ENCODE measurements at places on chromosomes 1 and 21.

GRCh38 chr21:46081022-46081861, 16.7 kb upstream of the COL6A2 start:
- DNase-seq: peak; percentile 39

GRCh38 chr1:209397371-209397770, 186.1 kb upstream of the CAMK1G start:
- no peak for DNase-seq

GRCh38 chr1:216502528-216503162, 79.4 kb upstream of the USH2A start:
- no peak for DNase-seq

DNA sequence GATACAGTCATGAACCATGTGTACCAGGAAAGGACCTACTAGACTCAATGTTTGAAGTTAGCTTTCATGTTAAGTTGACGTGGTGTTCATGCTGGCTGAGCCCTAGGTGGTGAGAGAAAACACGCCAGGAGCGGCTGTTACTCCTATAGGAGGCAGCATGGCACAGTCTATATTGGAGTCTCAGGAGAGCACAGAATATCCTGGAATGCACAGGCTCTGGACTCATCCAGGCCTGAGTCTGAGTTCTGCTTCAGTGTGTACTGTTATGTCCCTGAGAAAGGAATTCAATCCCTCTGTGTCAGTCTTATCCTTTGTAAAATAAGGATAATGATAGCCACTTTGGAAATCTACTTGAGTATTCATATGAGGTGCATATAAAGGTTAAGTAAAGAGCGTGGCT, 41.2 kb downstream of the DPT start:
- DNase-seq: no peak

Data from ecto neural progenitor cell (in vitro differentiated cells).